H4 (cell line): ENCODE measurements at places on chromosomes 6 and 20. TPM values are rescaled to one million over a fixed set of nuclear protein-coding genes. Genes with fewer than 3 reads are reported as not detected.

DNA sequence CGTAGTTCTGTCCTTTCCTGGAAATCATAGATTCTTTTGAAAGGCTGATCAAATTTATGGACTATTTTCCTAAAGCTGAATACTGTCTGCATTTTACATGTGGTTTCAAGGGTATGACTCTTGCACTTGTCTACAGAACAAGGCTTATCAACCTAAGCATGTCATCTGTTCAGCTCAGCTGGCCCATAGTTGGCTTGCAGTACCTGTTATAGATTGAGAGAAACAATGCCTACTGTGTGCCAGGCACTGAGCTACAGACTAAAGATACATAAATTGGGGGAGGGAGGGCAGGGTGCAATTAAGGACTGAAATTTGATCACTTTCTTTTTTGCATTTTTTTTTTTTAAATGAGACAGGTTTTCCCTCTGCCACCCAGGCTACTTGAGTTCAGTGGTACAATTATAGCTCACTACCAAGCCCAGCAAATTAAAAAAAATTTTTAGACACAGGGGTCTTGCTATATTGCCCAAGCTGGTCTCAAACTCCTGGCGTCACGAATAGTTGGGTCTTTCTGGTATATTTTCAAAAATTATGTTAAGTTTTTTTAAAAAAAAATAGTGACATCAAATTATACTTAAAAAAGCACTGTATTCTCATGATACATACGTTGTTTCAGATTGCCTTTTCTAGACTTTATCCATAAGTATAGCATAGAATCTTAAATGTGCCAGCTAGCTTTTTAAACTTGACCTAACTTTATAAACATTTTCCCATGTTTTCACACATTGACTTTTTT is 52.2 kb downstream of the RREB1 start:
- no peak for DNase-seq

GRCh38 chr6:31764198-31764597 is 1.7 kb downstream of the SAPCD1 start:
- no peak for DNase-seq

- DNase-seq = no peak
Observed at GRCh38 chr6:119020597-119021561, 57.6 kb downstream of the FAM184A start.

DNA sequence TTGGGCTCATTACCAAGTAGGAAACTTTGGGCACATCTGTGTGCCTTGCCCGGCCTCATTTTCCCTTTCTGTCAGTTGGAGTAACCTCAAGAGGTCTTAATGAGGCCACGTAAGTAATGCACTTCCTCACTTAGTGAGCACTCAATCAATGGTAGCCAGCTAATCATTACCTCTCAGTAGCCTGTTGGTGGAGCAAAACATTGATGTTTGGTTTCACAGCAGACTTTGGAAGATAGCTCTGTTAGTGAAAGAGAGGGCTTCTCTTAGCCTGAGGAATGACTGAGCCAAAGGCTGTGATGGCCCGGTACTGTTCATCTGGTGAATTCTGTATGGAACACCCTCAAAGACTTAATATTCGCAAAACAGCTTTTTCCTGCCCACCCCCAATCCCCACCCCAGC is 55.9 kb upstream of the ID4 start:
- no peak for DNase-seq

DNA sequence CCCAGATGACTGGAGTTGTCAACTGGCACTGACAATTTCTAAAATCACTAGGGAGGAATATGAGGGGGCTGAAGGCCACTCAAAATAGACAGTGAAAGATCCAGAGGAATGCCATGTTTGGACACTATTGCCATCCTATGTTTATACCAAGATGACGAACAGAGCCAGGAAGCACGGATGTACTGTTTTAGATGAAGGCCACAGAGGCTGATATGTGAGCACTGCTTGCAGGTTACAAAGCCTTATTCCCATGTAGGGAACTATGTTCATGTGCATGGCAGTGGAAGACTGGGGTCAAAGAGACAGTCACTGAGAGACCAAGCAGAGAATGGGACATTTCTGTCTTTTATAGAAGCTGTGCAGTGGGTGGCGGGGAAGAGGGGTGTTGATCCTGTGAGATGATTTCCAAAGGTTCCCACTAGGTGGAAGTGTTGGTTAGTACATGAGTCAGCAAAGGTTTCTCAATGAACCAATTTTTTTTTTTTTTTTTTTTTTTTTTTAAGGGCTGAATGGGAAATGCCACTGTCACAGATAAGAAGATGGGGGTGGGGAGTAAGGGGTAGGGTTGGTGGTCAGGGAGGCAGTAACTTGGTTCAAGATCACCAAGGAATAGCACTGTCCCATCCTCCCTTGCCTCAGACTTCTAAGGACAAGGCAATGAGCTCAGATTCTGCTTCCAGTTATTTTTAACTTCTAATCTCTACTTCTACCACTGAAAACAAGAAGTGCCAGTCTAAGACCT is 46.7 kb upstream of the MOCS1 start:
- DNase-seq = peak; percentile 67

DNA sequence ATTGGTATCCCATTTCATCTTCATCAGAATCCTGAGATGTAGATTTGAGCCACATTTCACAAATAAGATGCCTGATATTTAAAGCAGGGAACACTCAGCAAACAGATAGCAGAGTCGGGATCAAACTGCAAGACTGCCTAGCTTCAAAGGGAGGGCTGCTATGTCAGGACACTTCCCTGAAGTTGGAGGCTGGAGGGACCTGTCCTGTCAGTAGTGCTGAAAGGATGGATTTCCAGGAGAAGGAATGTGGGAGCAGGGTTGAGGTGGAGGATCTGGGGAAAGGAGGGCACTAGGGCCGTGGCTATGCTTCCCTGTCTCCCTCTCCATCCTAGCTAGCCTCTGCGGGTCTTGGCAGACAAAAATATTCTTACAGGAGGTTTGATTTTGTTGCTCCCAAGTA is 32.2 kb downstream of the COX4I2 start:
- DNase-seq = no peak

DNA sequence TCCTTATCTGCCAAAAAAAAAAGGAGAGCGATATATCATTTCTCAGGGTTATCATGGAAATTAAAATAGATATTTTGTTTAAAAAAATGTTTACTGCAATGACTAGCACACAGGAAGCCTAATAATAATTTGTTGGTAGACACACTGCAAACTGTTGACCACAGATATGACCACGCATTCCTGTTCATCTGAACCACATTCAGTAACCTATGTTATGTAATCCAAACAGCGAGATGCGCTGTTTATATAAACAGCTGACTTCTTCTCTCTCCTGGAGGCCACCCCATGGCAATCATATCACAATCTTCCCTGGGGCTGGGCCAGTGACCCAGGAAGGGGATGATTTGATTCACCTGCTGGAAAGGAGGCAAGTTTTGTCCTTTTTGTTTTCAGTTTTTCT is 129.3 kb upstream of the UST start:
- DNase-seq = peak; percentile 4

DNA sequence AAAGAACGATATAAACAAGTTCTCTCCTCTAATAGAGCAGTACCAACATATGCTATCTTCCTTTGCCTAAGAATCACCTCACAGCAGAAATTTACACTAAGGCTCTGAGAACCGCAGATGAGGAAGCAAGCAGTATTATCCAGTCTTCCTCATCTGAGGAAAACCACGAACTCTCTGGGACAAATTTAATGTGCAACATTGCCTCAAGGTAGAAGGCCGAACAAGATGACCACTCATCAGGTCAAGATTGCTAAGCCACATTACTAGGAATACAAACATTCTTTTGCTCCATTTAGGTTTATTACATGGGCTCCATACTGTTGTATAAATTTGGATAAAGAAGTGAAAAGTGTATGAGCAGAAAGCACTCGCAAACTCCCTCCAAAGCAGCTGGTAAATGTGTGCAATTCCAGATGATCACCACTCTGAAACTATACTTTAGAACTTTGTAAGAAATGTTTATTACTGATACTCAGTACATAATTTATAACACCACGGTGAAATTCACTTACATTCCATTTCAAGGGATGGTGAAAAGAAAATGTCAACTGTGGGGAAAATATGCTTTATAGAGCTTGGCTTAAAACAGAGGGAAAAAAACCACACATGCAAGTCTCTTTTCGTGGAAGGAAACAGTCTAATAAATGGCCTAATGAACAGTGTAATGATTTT is 398.4 kb downstream of the BTBD9 start:
- DNase-seq = no peak

- no peak for DNase-seq
Observed at GRCh38 chr20:54377992-54378773, 97.2 kb upstream of the DOK5 start.

GRCh38 chr20:6848041-6848440 is 80.6 kb downstream of the BMP2 start:
- no peak for DNase-seq

DNA sequence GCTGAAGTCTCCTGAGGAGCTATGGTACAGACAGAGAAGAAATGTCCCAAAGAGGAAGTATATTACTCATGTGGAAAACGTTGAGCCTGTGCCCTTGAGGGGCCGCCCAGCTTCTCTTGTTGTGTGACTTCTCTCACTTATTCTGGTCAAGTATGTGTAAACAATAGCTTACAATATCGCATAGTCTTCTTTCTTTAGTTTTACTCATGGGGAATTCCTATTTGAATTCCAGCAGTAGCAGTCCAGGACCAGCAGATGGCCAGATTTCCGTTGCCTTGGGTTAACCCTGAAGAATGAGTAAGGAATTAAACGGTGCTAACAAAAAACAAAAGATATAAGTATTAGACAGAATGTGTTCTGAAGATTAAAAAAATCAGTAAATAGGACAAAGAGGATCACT is 522.0 kb upstream of the GJE1 start:
- peak; percentile 43 for DNase-seq

DNA sequence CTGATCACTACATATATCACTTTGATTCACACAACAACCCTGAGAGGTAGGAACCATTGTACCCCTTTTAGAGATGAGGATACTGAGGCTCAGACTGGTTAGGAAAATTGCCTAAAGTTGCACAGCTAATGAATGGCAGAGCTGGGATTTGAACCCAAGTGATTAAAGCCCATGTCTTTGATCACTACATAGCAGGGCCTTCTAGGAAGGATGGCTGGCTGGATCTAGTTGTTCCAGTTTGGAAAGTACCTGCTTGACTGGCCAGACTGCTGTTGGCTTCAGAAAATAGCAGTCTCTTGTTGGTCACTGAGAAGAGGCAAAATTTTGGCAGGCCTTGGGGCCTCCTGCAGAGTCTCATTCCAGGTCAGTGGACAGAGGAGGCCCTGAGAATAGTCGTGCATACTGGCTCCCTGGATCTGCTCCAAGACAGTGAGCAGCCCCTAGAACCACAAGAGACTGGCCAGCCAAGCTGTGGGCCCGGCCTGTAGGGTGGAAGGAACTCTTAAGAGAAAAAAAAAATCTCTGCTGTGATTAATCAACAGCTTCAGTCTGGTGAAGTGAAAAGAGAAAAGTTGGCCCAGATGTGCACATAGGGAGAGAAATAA is 17.5 kb downstream of the PPARD start:
- no peak for DNase-seq

GRCh38 chr6:48078120-48078519 is 32.9 kb downstream of the PTCHD4 start:
- no peak for DNase-seq

- DNase-seq = no peak
Observed at GRCh38 chr6:27863962-27864905, 48.0 kb downstream of the OR2B2 start.

DNA sequence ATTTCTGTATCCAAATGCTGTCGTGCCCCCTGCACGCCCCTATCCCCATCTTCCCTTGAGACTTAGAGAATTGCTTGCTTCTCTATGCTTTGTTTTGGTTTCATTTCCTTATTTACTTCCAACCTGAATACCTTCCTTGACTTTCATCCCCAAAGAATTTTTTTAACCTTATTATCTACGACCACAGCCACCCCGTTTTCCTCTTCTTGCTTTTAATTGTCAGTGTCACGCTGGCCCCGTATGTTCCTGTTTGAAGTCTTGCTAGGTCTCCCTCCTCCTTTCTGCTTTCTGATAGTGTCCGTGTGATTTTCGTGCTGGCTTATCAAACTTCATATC is 40.1 kb downstream of the RNF217 start:
- no peak for DNase-seq

GRCh38 chr6:126335210-126335609 is 4.7 kb upstream of the CENPW start:
- DNase-seq = no peak

GRCh38 chr6:129777371-129777770 is 67.4 kb upstream of the ARHGAP18 start:
- DNase-seq = no peak

- DNase-seq = no peak
Observed at GRCh38 chr6:155388591-155388990, 67.0 kb downstream of the NOX3 start.

DNA sequence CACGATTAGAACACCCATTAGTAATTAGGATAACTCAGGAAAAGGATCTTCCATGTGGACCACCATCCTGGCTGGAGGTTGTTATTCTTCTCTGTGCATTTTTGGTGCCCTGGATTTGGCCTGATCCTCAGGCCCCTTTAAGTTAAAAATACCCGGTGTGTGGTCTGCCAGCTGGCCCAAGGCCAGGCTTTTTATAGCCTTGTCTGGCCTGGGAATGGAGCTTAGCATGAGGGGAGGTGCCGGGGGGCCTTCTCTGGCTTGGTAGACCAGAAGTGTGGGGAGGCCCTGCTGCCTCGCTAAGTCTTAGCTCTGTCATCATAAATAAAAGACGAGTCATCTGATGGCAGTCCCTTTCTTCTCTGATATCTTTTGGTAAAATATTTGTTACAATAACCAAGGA is 71.4 kb downstream of the ARID1B start:
- no peak for DNase-seq

GRCh38 chr6:392441-393390 is 1.2 kb downstream of the IRF4 start:
- no peak for DNase-seq

GRCh38 chr6:142867988-142868812 is 76.8 kb downstream of the HIVEP2 start:
- DNase-seq = no peak

GRCh38 chr6:134647861-134648260 is 302.0 kb downstream of the ALDH8A1 start:
- no peak for DNase-seq

The LST1 gene
- total RNA-seq = not detected in 2 replicates

The CDH4 gene
- total RNA-seq = 0.14 and 0.16 TPM in 2 replicates

The LY6G6F gene
- not detected in 2 replicates for total RNA-seq

The ELOVL4 gene
- 2.9 and 4.5 TPM in 2 replicates for total RNA-seq

The NKAPL gene
- total RNA-seq = not detected in 2 replicates

The SLC32A1 gene
- not detected in 2 replicates for total RNA-seq

The MCUR1 gene
- total RNA-seq = 19.0 and 25.1 TPM in 2 replicates

The TPBG gene
- 15.9 and 20.3 TPM in 2 replicates for total RNA-seq

The COL19A1 gene
- 1.5 TPM in 1 of 2 replicates, not detected in the other for total RNA-seq

The NR2E1 gene
- 0.39 and 0.51 TPM in 2 replicates for total RNA-seq

The PTCHD4 gene
- 3.9 and 4.7 TPM in 2 replicates for total RNA-seq
